ENCODE measurements at places on chromosomes 11 and 22.

GRCh38 chr22:31754813-31755212 lies 994 bp downstream of the DEPDC5 start:
- no peak for DNase-seq

- DNase-seq = no peak
These were observed 191.2 kb upstream of the TBCEL start for GRCh38 chr11:120832481-120833238.

- no peak for DNase-seq
These were observed 217.7 kb upstream of the CTSC start for GRCh38 chr11:88555018-88555828.

- no peak for DNase-seq
These were observed 53.5 kb downstream of the ENTHD1 start for GRCh38 chr22:39839917-39840510.

- no peak for DNase-seq
These were observed 53.3 kb upstream of the ARFGAP3 start for GRCh38 chr22:42910221-42910942.

GRCh38 chr11:78786086-78786485 lies 211.4 kb upstream of the NARS2 start:
- no peak for DNase-seq

DNA sequence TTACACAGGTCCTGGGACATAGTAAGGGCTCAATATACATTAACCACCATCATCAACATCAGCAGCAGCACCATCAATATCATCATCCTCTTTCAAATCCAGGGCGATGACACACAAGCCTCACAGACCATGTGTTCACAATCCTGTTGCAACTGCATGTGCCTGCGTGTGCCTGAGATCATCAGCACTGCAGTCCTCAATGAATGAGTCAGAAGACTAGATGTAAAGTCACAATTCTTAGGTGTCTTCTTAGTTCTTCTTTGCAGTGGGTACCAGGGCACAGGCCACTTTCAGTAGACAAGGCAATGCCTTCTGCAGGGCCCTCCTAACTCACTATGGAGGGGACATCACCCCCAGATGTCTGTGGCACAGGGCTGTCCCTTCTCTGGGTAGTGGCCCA lies 111.1 kb downstream of the MYO18B start:
- DNase-seq = no peak

DNA sequence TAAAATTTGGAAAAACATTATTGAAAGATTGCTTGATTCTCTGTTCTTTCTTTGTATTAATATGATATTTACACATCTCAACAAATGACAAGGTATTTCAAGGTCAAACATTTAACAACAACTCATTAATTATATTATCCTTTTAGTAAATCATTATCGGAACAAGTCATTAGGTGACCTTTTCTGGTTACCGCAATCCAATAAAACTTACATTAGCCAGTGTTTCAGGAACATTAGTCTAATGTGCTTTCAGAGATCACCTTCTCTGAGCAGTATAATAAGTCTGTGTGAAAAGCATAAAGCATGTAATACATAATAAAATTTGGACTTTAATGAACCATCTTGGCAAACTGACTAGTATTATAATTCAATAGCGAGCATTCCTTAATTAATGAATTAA lies 1466.4 kb downstream of the FAM181B start:
- no peak for DNase-seq

DNA sequence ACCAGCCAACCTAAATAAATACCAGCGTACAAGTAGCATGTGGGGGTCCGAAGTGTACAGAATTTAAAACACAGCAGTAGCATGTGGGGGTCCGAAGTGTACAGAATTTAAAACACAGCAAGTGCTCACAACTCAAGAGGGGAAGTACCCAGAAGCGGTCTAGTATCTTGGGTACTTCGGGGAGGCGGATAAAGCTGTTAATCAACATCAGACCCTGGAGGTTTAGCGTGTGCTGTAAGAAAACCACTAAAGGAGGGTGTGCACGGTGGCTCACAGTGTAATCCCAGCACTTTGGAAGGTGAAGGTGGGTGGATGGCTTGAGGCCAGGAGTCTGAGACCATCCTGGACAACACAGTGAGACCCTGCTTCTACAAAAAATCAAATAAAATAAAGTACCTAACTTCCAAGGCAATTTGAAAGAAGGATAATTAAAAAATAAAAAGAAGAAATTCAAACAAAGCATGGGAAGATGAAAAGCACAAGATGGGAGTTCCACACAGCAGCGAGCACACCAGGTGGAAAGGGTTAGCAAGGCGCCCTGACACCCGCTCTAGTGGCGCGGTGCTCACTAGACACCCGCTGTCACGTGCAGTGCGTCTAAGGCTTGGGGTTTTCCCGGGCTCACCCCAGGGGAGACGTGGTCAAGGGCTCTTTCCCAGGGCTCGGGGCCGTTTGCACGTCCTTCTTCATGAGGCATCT lies 35.0 kb upstream of the MOB2 start:
- no peak for DNase-seq

- DNase-seq = no peak
These were observed 60.9 kb upstream of the USP47 start for GRCh38 chr11:11780858-11781257.

DNA sequence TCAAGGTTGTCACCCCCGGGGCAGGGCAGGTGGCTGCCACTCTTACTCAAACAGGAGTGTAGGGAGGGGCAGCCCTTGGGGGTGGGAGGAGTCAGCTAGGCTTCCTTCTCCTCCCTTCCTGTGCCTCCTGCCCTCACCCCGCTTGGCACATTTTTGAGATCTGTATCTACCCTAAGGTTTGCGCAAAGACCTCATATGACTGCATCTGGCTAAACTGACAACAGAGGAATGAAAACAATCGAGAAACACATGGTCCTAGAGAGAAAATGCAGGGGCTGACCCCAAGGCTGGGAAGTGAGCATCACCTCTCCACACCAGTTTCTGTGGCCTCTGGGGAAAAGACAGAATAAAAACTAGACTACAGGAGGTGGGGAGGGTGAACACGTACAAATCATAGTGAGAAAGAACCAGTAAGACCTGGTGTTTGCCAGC lies 28.1 kb downstream of the IGSF9B start:
- DNase-seq = no peak

DNA sequence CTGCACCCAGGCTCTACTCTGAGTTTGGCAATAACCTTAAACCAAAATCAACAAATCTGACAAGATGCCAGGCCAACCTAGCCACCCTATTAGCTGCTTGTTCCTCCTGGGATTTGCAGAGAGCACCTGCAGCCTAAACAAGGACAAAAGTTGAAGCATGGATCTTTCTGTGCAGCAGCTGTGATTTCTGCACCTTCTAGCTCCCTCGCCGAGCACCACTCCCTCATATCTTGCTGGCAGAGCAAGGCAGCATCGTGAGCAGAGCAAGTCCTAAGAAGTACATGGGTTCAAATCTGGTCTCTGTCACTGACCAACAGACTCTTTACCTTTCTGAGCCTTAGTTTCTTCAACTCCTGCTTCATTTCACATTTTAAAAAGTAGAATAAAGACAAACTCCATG lies 38.3 kb downstream of the MORC2 start:
- DNase-seq = no peak

DNA sequence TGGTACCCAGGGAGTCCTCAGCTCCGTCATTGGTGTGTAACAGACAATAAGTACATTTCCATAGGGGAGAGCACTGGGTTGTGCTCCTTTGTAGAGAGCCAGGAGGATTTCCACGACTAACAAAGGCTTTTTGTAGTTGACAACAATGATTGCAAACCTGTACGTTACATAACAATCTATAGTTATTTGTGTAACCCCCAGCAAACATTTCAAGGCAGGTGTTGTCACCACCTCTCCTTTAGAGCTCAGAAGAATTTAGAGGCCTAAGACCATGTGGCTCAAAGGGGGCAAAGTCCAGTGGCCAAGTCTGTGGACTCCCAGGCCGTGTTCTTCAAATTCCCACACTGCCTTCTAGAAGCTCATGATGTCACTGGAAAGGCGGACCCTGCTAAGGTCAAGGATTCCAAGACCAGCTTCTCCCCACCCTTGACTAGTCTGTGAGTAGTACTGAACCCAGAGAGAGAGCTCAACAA lies 15.8 kb downstream of the RPL27A start:
- no peak for DNase-seq

DNA sequence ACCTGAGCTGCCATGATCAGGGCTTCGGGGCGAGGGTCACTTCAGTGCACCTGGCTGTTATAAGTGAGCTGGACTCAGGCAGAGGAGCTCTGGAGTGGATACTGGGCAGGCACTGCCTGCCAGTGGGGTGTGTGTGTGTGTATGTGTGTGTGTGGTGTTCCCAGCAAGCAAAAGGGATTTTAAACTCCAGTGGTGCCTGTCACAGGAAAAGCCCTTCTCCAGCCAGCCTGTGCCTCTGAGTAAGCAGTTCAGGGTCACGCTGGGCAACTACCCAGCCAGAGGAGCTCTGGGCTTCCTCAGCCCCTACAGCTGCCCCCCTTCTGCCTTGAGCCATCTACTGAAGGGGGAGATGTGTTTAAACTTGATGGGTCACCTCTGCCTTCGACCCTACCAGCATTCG lies 109.0 kb downstream of the OSBP2 start:
- no peak for DNase-seq
